ENCODE measurements at places on chromosomes 5 and 9. TPM values are rescaled to one million over a fixed set of nuclear protein-coding genes. Genes with fewer than 3 reads are reported as not detected.

DNA sequence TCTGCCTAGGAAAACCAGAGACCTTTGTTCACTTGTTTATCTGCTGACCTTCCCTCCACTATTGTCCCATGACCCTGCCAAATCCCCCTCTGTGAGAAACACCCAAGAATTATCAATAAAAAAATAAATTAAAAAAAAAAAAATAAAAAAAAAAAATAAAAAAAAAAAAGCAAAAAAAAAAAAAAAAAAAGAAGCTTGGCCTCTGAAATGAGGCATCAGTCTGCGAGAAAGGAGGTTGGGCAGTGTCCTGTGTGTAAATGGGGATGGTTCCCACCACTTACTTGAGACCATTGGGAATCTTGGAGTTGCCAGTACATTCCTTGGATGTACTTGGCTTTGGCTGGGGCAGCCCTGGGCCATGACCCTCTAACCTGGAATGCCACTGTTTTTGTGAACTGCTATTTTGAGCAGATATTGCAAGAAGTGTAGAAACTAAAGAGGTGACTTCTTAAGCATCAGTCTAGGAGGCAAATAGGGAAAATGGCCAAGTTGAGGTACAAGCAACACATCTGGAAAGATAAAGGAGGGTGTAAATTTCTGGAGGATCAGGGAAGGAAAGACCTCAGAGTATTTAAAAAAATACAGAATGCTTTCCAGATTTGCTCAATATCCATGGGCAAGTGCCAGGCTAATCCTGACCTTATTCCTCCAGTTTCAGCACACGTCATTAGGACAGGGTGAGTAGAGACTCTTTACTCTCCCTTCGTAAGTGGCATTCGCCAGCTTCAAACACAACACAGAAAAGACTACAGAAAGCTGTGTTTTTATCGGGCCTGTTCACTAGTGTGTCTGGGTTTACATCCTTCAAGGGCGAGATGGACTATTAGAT, 58.1 kb downstream of the HSPA4 start:
- no peak overlapping the region for H3K27ac ChIP-seq
- no peak overlapping the region for H3K4me3 ChIP-seq
- peaks cover 8% of the 10 kb centered on the region for H3K4me1 ChIP-seq
- H3K27me3 ChIP-seq: no peaks in the 10 kb centered on the region
- DNase-seq: no peak

The ROR2 gene
- 6.8 TPM for total RNA-seq

- DNase-seq: no peak
- peaks cover 68% of the 10 kb centered on the region for H3K4me1 ChIP-seq
- H3K27me3 ChIP-seq: peaks cover 100% of the 10 kb centered on the region
- H3K27ac ChIP-seq: no peak overlapping the region
These were observed 496 bp downstream of the TLX3 start for GRCh38 chr5:171309276-171310211.

DNA sequence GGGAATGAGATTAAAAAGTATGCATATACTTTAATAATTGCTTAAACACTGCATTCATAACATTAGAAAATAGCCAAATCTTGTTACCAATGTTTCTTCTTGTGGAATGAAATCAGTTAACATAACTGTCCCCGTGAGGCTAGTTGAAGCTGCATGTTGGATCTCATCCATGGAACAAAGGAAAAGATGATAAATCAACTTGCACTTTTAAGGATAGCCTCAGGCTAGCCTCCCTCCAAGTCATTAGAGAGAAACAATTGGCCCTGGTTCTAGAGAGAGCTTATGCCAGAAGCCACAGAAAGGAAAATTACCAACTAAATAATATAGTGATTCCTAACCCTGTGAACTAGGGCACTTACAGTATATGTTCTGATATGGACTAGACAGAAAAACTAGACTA, 66.9 kb downstream of the GRIN3A start:
- no peaks in the 10 kb centered on the region for H3K4me1 ChIP-seq
- no peak overlapping the region for H3K4me3 ChIP-seq
- no peak for DNase-seq
- no peak overlapping the region for H3K27ac ChIP-seq

DNA sequence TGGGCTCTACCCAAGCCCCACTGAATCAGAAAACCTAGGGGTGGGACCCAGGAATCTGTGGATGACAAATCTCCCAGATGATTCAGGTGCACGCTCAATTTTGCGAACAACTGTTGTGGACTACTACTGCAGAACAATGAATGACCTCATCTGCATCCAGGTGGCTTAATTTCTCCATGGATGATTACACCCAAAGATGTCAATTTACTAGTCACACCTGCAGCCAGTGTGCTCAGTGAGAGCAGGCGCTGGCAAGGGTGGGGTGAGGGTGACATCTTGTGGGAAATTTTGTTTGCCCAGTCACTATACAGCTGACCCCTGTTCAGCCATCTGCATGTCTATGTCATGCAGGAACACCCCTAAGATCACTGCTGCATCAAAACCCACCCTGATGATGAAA, 118.2 kb downstream of the ENTREP1 start:
- no peak overlapping the region for H3K27ac ChIP-seq
- no peaks in the 10 kb centered on the region for H3K27me3 ChIP-seq

DNA sequence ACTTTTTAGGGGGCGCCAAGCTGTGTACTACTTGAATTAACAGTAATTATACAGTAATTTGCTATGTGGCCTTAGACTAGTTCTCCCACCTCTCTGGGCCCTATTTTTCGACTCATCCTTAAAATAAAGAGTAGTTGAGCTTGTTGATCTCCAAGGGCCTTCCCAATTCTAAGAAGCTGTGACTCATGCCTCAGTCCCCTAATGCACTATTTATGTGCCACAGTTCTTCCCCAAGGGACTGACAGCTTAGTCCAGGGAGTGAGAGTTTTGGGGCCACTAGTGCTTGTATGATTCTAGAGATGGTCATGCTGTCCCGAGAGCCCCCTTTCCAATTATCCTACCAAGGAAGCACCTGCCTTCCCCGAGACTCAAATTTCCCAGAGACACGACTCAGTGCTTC, 149.7 kb downstream of the PAPPA start:
- H3K27me3 ChIP-seq: no peaks in the 10 kb centered on the region
- no peaks in the 10 kb centered on the region for H3K4me1 ChIP-seq
- H3K4me3 ChIP-seq: no peak overlapping the region
- DNase-seq: no peak
- H3K36me3 ChIP-seq: no peaks in the 10 kb centered on the region
- H3K27ac ChIP-seq: no peak overlapping the region

DNA sequence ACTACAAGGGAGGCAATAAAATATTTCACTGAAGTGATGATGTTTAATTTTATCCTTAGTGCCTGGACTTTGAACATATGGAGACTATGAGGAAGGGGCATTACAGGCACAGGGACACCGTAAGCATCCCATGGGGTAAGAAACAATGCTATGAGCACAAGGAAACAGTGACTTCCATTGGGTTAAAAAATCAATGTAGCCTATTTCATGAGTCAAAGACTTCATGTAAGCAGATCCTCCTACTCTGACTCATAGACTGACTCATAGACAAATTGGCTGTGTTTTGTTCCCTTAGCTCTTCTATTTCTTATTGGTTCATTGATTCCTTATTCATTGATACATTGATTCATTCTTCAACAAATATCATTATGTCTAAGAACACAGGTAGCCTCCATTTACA, 351.0 kb downstream of the PRELID2 start:
- H3K4me3 ChIP-seq: no peak overlapping the region
- H3K27ac ChIP-seq: no peak overlapping the region
- no peaks in the 10 kb centered on the region for H3K4me1 ChIP-seq

- no peaks in the 10 kb centered on the region for H3K36me3 ChIP-seq
- H3K4me1 ChIP-seq: peaks cover 20% of the 10 kb centered on the region
- DNase-seq: peak; percentile 61
- peak overlapping the region; percentile 43 for H3K27ac ChIP-seq
These were observed 29.3 kb upstream of the CLPTM1L start for GRCh38 chr5:1374030-1374678.

DNA sequence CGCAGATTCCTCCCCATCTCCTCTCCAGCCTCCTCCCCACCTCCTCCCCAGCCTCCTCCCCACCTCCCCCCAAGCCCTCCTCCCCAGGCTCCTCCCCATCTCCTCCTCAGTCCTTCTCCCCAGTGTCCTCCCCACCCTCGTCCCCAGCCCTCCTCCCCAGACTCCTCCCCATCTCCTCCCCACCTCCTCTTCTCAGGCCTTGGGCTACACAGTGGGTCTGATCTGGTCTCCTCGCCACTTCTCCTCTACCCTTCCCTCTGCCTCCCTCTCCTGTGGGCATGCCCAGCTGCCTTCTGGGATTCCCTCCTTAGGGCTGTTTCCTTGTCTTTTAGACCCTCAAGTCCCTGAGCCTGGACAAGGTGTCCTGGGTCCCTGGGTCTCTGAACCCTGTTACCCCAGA, 28.3 kb downstream of the CXXC5 start:
- DNase-seq: no peak
- no peaks in the 10 kb centered on the region for H3K27me3 ChIP-seq
- peaks cover 72% of the 10 kb centered on the region for H3K4me1 ChIP-seq
- H3K36me3 ChIP-seq: peaks cover 23% of the 10 kb centered on the region

Data from spleen (tissue), 13 donors.